ENCODE measurements at places on chromosomes 1 and 21.

GRCh38 chr1:217871955-217872354 is 240.8 kb downstream of the SPATA17 start:
- no peak for DNase-seq

DNA sequence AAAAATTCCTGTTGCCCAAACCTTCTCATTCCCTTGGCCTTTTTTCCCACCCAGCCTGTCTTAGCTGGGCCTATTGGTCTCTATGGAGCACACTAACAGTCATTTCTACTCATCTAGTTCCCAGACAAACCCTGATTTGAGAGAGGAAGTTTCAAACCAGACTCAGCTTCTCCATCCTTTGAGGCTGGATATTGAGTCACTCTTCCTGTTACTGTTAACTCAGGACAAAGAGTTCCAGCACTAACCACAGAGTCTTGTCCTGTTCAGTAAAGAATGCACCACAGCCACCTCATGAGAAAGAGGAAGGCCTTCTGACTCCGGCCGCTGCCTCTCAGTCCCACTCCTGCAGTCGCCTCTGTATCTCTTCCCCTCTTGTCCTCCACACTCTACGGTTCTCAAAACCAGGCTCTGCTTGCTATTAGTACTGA is 137.8 kb downstream of the PTPRC start:
- no peak for DNase-seq

DNA sequence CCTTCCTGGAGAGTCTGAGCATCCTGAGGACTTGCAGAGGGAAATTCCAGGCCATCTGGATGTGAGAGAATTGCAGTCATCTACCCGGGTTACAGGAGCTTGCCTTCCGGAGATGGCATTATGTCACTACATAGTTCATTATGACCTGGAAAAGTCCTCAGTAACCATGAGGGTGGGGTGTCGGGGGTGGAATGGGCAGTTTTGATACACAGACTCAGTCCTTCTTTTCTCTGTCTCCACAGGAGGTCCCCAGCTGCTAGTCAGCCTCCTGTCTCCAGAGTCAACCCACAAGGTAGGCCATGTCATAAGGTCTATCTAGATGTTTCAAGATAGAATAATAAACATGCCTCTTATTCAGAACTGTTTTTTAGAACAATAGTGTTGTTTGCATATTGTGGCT is 268.2 kb upstream of the SGIP1 start:
- DNase-seq, result no peak

- DNase-seq, result peak; percentile 34
Observed at GRCh38 chr1:111032295-111032897, 68.7 kb upstream of the LRIF1 start.

DNA sequence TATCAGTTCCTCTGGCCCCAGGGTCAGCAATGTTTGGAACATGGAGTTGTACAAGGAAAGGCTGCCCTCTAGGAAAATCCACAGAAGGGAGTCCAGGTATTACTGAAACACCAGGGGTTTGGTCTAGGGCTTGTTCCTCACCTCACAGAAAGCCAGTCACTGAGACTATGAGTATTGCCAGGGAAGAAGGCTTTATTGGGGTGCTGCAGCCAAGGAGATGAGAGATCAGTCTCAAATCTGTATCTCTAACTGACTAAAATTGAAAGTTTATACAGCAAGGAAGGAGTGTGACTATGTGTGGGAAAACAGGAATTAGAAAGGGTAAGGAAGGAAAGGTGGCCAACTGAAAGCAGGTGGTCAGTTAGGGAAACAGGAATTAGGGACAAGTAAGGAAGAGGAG is 172.3 kb downstream of the LYPLAL1 start:
- no peak for DNase-seq

GRCh38 chr1:179303200-179303785 is 9.7 kb downstream of the SOAT1 start:
- DNase-seq, result no peak

Measured in activated gamma-delta T cell treated with Interleukin-2 at 50 U/mL for 16 hours (primary cell).